ENCODE measurements at places on chromosomes 5 and 9. TPM values are rescaled to one million over a fixed set of nuclear protein-coding genes. Genes with fewer than 3 reads are reported as not detected.

DNA sequence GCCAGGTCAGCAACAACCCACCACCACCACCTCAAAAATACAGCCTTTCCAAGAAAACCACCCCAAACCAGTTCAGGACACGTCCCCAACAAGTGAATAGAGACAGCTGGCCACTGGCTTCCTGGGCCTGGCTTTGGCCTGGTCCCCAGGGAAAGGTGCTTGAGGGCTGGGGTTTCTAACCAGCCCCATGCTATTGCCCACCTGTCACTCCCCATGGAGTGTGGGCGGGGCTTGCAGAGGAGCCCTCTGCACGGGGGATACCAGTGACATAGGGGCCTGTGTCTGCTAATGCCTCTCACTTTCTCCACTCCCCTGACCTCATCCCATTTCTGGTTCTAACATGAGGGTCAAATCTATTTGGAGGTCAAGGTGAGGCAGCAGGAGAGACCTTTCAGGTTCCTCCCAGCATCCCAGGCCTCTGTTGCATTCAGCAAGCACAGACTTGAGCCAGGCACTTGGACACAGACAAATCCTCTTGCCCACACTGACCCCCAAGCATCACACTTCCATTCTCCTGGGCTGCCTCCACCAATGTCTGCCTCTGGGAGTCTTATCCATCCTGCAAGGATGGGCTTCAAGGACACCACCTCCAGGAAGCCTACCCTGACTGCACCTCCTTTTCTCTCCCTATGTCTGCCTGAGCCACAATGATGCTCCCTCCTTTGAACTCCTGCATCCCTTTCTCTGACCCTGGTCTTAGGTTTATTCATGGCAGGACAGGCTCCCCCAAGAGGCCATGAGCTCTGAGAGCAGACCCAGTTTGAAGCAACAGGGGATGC, 16.1 kb upstream of the TTLL11 start:
- no peak for DNase-seq
- no peaks in the 10 kb centered on the region for H3K4me1 ChIP-seq
- H3K4me3 ChIP-seq, result no peak overlapping the region
- H3K36me3 ChIP-seq, result no peaks in the 10 kb centered on the region

DNA sequence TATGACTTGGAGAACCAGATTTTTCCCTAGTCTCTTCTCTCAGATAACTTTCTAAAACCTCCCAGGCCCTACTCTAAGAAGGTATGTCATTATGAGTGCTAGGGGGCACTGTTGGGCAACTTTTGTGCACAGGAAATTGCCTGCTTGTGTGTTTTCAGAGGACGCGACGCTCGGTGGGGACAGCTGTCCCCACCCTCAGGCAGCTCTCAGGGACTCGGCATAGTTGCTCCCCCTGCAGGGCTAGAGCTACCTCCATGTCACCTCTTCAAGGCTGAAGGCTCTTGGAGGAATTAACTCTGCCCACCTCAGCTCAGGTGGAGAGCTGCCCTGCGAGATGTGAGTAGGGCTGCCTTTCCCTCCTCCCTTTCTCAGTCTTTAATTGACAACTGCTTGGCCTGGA, 10.2 kb upstream of the TIFAB start:
- H3K27ac ChIP-seq, result no peak overlapping the region
- no peak overlapping the region for H3K4me3 ChIP-seq
- peaks cover 3% of the 10 kb centered on the region for H3K4me1 ChIP-seq
- peak; percentile 45 for DNase-seq

- no peak overlapping the region for H3K27ac ChIP-seq
- H3K4me3 ChIP-seq, result no peak overlapping the region
- H3K4me1 ChIP-seq, result no peaks in the 10 kb centered on the region
- no peaks in the 10 kb centered on the region for H3K36me3 ChIP-seq
- H3K27me3 ChIP-seq, result peaks cover 23% of the 10 kb centered on the region
Measured at GRCh38 chr5:73365301-73365853, 83.2 kb downstream of the FOXD1 start.

GRCh38 chr5:14185326-14186058, 42.4 kb downstream of the TRIO start:
- H3K27ac ChIP-seq, result no peak overlapping the region
- no peaks in the 10 kb centered on the region for H3K4me1 ChIP-seq
- no peak overlapping the region for H3K4me3 ChIP-seq
- no peak for DNase-seq
- no peaks in the 10 kb centered on the region for H3K36me3 ChIP-seq

DNA sequence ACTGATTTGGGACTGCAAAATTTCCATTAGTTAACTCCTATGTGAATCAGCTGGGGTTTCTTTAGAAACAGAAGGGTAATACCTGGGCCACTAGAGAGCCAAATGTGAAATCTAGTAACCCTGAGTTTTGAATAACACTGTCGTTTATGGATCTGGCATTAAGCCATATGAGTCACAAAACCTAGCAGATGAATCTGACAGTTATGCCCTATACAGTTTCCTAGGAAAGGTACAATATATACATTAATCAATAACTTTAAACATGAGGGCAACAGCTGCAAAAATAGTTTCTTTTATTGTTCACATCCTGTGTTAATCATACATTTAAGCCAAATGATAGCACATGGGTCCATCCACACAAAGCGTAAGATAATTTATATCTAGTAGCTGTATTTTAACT, 56.9 kb downstream of the PAM start:
- no peak for DNase-seq
- no peaks in the 10 kb centered on the region for H3K36me3 ChIP-seq
- H3K27me3 ChIP-seq, result no peaks in the 10 kb centered on the region
- peaks cover 20% of the 10 kb centered on the region for H3K4me1 ChIP-seq
- H3K4me3 ChIP-seq, result no peak overlapping the region

DNA sequence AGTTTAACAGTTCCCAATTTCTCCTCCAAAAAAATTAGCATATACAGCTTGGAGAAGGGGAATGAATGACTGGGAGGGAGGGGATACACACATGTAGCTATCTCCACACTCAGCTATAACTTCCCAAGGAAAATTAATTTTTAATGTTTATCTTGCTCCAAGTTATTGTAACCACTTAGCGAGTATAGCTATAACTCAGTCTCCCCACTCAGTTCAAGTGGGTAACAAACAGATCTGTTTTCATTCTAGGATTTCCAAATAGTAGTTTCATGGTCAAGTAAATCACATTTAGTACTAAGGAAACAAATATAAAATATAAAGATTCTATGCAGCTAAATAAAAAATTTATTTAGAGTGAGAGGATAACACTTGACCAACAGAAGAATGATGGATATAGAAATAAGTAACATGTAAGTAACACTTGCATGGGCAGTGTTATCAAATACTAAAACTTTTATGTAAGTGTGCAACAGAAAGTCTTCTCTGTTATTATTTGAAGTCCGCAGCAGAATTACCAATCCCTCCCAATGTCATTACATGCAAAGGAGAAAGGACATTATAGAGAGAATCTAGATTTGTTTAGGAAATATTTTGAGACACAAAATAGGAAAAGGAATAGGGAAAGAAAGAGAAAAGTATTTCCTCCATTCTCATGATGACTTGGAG, 10.2 kb upstream of the NFIB start:
- H3K4me1 ChIP-seq, result peaks cover 18% of the 10 kb centered on the region
- DNase-seq, result no peak
- peaks cover 61% of the 10 kb centered on the region for H3K27me3 ChIP-seq

DNA sequence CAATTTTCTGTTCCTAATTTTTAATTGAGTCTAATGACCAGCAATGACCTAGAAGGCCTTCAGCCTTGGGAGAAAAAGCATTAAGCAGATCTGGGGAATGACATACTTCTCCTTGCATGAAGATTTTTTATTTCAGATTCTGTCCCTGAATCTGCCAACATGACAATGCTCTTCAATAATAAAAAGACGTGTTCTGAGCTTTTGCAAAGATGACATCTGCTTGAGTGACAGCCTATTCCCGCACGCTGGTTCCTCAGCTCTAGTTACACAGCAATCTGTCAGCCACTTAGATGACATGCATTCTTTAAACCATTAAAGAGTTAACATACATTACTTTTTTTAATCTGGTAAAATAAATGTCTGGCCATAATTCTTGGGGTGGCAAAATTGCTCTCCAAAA, 129.3 kb upstream of the CDH6 start:
- no peak overlapping the region for H3K4me3 ChIP-seq
- no peak for DNase-seq
- no peak overlapping the region for H3K27ac ChIP-seq
- no peaks in the 10 kb centered on the region for H3K4me1 ChIP-seq
- no peaks in the 10 kb centered on the region for H3K36me3 ChIP-seq

The RASEF gene
- not detected for total RNA-seq

DNA sequence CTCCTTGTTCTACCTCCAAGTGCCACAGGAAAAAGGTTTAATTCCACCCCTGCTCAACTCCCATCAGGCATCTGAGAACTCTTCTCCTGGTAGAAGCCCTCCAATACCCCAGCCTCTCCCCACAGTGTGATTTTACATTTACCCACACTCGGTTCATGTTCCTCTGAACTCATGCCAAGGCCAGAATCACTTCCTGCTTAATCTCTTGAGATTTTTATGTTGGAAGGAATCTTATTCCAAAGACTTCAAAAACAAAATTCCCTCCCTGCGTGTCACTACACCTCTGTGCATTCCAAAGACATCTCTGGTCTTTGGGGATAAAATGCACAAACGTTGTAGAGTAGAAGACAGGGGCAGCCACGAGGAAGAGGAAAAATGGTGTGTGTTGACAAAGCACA, 186.8 kb downstream of the ACTL7B start:
- no peaks in the 10 kb centered on the region for H3K36me3 ChIP-seq
- no peak overlapping the region for H3K4me3 ChIP-seq
- H3K27ac ChIP-seq, result no peak overlapping the region
- H3K4me1 ChIP-seq, result no peaks in the 10 kb centered on the region
- no peak for DNase-seq
